ENCODE measurements at places on chromosomes 2 and 18.

DNA sequence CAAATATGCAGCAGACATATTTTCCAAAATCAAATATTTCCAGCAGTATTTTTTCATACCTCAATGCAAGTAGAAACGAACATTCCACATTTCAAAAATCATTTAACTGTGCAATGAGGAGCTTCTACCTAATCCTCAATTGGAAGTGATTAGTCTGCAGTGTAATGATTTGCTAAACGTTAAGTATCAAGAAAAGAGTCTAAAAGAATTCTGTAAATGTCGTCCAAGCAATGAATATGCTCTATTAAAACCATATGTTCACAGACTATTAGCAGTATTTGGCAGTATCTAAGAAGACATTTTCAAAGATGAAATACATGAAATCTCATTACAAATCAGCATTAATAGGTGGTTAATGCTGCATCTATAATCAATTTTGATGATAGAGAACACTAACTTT, 15.9 kb downstream of the DYM start:
- DNase-seq, result no peak

DNA sequence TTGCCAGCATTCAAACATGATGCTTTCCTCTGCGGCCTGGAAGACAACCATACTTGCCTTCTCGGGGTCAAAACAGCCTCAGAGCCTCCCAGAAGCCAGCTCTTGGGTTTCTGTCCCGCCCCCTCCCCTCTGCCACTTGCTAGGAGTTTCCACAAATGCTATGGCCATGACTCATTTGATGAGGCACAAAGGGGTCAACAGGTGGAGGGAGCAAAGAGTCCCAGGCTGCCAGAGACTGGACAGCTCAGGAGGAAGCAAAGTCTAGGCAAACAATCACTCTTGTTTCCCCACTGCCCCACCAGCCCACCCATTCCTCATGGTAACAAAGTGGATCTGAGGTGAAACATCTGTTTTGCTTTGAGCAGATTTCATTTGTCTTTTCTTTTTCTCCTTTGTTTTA, 551.1 kb downstream of the TNS1 start:
- DNase-seq, result no peak

DNA sequence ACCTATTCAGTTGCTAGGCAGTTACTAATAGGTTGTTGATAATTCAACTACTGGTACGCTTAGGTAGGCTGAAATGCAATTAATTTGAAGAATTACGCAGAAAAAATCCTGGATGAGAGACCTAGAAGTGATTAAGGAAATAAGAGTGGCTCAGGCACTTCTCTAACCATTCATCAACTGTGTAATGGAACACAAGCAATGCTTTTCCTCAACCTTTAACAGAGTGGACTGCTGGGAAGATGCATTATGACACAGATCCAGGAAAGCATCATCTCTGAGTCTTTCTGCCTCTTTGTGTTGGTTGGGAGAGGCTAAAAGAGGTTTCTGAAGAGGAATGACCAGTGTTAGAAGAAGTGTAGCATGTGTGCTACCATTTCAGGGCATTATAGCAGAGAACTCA, 992.2 kb downstream of the TSN start:
- no peak for DNase-seq

GRCh38 chr2:166230724-166231070, 102.9 kb upstream of the SCN1A start:
- no peak for DNase-seq

DNA sequence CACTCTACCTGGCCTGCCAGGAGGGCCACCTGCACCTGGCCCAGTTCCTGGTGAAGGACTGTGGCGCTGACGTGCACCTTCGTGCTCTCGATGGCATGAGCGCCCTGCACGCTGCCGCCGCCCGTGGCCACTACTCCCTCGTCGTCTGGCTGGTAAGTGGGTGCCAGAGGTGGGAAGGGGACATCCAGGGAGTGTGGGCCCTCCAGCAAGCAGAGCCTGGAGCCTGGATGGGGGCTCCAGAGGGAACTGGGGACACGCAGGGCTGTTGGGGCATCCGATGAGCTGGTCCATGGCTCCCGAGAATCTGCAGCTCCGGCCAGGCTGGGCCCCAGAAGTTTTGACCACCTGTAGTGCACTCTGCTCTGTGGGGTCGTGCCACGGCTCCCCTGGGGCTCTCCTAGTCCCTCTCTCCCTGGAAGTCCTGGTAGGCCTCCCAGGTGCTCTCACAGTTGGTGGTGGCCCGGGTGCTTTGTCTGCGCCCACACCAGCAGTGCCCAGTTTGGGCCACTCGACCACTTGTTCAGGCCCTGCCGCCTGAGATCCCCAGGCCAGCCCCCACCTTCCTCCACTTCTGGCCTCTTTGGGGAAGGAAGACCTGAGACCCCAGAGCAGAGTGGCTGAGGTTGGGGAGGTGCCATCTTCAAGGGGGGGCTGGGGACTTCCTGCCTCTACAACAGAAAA, 4.7 kb downstream of the ESPNL start:
- no peak for DNase-seq

DNA sequence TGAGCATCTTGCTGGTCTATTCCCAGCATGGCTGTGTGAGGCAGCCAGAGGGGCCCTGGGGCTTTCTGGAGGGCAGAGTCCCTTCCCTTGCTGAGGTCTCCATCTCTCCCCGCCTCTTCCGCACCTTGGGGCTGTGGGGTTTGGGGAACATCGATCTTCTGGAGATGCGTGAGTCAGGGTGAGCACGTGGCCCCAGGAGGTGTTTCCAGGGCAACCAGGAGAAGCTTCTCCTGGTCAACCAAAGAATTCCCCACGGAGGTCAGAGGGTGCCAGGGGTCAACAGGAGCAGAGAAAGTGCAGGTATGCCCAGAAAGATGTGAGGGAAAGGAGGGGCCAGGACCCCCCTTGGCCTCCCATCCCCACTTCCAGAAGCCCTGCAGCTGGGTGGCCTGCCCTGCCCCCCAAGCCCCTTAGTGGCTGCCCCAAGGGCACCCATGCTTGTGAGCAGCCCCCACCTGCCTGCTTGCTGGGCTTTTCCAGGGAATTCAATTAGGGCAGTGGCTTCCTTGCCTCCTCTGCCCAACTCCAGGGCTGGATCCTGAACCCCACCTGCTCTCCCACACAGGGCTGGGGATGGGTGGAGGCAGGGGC, 2.8 kb upstream of the PROM2 start:
- DNase-seq, result no peak

- no peak for DNase-seq
Observed at GRCh38 chr2:223901854-223902253, 43.3 kb downstream of the WDFY1 start.

- no peak for DNase-seq
Observed at GRCh38 chr2:164538240-164538866, 82.9 kb downstream of the GRB14 start.

DNA sequence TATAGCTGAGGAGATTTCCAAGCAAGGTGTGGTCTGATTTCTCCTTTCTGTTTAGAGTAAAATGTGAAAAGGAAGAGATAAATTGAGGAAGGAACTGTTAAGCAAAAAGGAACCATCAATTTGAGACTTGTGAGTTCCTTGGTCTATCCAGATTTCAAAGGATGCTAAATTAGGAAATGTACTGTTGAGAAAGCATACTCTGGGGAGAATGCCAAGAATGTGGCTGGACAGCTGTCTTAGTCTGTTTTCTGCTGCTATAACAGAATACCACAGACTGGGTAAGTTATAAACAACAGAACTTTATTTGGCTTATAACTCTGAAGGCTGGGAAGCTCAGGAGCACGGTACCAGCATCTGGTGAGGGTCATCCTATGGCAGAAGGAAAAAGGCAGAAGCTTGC, 1097.2 kb downstream of the TDRD15 start:
- no peak for DNase-seq

- DNase-seq, result no peak
Observed at GRCh38 chr2:88729061-88729745, 37.7 kb downstream of the RPIA start.

DNA sequence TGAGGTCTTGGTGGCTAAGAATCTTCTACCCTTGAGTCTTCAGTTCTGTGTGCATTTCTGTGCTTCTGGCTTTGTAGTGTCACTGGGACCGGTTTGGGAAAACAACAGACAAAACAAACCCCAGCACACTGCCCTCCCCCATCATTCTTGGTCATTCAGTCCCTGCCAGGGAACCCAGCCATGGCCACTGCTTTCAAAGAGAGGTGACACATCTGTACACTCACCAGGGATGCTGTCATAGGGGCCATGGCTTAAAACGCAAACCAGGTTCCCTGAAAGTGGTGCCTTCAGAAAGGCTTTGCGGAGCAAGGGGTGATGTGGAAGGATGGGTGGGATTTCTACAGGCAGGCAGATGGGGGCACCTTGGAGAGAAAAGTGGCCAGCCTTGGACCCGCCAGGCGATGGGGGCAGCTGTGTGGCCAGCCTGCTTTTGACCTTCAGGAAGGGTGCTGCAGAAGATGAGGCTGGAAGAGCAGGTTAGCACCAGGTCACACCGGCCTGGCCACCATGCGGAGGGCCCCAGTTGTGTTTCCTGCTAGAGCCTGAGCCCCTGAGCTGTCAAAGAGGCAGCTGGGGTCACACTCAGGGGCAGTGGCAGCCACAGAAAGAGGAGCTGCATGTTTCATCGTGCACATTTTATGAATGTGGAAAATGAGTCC, 101.3 kb downstream of the INHBB start:
- no peak for DNase-seq

- no peak for DNase-seq
Observed at GRCh38 chr2:12363569-12363968, 353.2 kb upstream of the TRIB2 start.

DNA sequence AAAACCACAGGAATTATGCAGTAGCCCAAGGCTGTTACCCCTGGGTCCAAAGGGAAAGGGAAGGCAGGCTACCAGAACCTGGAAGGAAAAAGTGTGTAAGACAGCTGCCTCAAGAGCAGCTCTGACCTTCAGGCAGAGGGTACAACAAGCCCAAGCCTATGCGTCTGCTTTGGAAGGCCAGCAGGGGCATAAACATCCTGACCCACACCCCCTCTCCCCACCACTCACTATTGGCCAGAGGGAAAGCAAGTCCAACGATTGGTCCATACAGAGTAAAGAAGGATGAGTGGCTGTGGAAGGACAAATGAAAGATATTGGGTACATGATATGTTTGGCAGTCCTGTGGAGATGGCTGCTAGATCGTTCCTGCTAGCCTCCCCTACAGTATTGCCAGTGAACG, 227.6 kb upstream of the HNRNPA3 start:
- DNase-seq, result no peak

DNA sequence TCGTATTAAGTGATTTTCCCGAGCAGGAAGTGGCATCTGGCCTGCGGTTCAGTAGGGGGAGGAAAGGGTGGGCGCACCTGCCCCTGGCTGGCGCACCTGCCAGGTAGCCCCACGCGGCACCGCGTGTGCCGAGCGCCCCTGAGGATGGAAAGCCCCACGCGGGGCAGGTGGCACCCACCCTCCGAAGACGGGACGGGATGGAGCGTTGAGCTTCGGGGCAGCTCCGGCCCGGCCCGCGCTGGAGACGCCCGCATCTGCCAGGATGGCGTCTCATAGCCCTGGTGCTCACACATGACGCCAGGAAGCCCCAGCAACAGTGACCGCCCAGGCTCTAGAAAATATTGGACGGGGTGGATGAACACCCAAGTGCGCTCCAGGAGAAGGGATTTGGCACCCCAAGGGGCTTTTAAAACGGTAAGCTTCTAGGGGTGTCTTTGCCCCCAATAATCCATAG, 2.5 kb upstream of the NFATC1 start:
- DNase-seq, result no peak

DNA sequence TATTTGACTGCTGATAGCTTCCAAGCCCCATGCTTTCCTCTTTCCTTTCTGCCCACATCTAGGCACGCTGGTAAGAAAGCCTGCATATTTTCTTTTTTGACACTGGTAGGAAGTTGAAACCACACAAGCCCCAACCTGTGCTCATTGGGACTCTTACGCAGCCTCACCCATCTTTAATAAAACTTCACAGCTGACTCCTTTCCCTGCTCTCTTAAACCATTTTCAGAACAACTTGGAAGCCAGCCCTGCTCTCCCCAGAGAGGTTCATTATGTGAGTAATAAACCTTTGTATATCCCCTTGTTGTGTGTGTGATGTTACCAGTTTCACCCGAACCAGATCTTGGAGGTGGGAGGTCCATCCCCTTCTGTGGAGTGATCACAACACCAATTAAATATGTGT, 268.4 kb downstream of the GPD2 start:
- no peak for DNase-seq

GRCh38 chr2:168255866-168256265, 8.5 kb upstream of the STK39 start:
- DNase-seq, result no peak

DNA sequence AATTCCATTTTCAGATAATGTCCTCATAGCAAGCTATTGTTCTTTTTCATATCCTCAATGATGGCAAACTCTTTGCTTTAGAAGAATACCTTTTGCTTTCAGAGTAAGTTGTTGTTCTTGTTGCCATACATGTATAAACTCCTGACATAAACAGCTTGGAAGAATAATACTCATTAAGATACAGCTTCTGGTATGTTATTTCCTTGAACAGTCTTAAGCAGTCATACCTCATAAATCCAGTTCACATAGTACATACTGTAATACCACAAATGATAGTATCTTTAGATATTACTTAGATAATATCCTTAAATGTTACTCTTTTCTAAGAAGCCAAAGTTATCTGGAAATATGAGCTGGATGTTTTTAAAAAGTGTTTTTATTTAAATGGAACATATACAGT, 23.2 kb downstream of the METTL8 start:
- DNase-seq, result no peak

DNA sequence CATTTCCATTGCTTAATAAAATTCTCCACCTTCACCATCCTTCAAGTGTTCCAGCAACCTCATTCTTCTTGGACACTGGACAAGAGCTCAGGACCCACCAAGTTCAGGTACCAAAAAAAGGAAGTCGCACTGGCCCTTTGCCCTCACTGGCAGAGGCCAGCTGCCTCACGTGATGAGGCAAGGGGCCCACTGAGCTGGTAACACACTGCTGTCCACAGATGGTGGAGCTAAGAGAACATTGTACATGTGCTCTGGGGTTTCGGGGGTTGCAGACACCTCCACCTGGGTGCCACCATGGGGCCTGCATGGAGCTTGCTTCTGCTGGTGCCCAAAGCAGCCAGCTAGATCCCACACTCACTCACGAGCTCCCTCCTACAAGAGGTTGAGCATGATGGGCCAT, 71.3 kb downstream of the SCG2 start:
- no peak for DNase-seq

GRCh38 chr2:11871421-11871820, 125.0 kb downstream of the LPIN1 start:
- DNase-seq, result no peak

DNA sequence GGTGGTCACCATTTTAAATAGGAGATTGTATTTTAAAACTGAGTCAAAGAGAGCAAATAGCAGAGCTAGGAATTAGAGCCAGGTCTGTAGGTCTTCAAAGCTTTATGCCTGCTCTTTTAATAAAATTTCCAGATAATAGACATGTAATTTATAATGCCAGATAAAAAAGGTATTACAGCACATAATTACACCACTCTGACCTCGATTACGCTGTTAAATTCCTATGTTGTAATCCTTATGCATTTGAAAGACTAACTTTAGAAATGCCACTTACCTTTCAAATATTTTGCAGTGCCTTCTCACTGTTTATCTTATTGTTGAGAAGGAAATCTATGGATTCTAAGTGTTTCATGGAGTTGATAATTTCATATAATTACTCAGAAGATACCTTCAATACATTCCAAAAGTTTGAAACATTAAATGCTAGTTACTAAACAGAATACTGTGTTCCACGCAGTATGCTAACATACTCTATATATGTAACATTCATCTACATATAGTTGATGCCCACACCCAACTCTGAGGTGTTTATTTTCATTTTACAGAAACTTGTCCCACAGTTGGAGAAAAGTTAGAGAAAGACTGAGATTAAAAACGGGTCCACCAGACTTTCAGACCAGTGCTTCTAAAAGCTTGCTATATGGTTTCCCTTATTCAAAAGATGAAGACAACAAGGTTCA, 120.0 kb downstream of the OSBPL1A start:
- no peak for DNase-seq

GRCh38 chr2:179377296-179377695, 112.7 kb upstream of the SESTD1 start:
- DNase-seq, result no peak

Measured in activated CD4-positive, alpha-beta T cell treated with anti-CD3 and anti-CD28 coated beads, Interleukin-2, amount 50 U/mL, for 1 hour (primary cell).